Hindlimb muscle (tissue), 1 donor: ENCODE measurements at places on chromosomes 5 and 9.

- DNase-seq = no peak
Observed at GRCh38 chr9:112063151-112063550, 111.9 kb downstream of the SUSD1 start.

GRCh38 chr9:125586172-125586511 lies 120.9 kb downstream of the MAPKAP1 start:
- DNase-seq = no peak

DNA sequence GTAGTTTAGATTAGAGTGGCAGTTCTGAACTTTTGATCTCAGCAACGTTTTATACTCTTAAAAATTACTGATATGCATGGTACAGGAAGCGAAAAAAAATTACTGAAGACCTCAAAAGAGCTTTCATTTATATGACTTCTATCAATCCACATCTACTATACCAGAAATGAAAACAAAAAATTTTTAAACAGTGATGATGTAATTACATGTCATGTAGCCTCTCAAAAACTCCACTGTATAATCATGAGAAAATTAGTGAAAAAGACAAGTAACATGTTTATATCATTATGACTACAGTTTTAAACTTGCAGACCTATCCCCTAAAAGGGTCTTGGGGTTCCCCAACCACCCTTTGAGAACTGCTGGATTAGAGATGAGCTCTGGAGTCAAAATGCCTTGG lies 9.3 kb downstream of the DNAJC18 start:
- DNase-seq = no peak

GRCh38 chr5:400282-401145 lies 42.5 kb upstream of the EXOC3 start:
- peak; percentile 77 for DNase-seq

GRCh38 chr5:17080361-17080760 lies 137.1 kb upstream of the BASP1 start:
- no peak for DNase-seq

- no peak for DNase-seq
Observed at GRCh38 chr5:148747536-148747906, 78.9 kb upstream of the ADRB2 start.
